Epithelial cell of esophagus (primary cell): ENCODE measurements at places on chromosomes 2 and 18.

DNA sequence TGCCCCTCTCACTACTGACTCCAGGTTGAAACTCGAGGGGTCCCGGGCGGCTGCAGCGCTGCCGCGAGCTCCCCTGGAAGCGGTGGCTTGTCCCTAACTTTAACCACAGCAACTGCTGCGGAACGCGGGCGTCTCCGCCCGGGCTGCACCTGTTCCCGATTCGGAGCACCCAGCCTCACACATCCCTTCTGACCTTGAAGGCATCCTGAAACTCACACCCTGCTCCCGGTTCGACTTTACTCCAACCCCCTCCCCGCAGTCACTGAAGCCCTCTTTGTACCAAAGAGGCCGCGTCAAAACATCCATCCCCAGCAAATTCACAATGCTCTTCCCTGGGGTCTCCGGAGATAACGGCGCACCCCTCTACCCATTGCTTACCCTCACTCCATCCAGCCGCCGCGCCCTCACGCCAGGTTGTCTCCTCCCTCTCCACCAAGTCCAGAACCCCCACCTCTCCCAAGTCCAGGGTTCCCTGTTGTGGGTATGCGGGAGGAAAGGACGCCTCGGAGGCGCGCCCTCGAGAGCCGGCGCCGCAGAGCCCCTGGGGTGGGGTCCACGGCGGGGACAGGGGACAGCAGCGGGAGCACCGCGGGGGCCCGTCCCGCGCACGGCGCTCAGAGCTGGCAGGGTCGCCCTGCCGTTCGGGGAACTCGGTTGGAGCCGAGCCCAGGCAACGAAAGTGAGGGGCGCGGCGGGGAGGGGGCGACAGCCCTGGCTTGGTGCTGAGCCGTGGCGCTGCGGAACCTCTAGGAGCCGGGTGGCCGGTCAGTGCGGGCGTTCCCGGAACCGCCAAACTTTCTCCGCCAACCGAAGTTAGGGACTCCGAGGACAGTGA, 934 bp downstream of the MYO5B start:
- DNase-seq, result peak; percentile 25

DNA sequence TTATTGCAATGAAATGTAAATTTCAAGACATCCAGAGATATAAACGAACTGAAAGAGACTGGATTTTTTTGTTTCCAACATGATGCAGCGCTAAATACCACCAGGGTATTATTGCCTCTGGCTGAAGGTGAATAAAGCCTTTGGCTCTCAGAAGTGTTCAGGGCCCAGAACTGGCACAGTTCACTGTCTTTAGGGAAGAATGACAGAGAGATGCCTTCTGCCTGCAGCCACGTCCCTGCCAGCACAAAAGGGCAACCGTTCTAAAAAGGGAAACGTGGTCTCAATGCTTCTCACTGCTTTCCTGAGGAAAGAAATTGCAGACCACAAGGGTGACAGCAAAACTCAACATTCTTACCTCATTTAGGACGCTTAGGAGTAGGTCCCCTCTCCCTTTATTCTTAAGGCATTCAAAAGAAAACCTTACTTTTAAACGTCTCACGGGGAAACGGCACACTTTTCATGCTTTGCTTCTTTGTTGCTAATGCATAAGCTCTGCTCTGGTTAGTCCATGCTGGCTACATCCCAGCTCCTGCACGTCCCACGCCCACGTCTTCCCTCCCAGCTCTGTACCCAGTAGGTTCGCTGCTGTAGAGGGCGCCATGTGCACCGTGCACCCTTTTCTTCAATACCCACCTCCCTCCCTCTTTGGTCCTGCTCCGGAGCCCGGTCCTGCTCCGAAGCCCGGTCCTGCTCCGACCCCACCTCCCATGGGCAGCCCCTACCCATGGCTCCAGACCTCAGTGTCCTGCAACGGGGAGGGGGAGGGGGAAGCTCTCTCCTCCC, 171.0 kb downstream of the HRH4 start:
- DNase-seq, result no peak

GRCh38 chr2:74944987-74945787, 13.3 kb upstream of the POLE4 start:
- no peak for DNase-seq

GRCh38 chr2:129908721-129909373, 70.6 kb upstream of the RAB6C start:
- no peak for DNase-seq

GRCh38 chr2:219352448-219353023, 20.0 kb upstream of the RESP18 start:
- DNase-seq, result peak; percentile 69

DNA sequence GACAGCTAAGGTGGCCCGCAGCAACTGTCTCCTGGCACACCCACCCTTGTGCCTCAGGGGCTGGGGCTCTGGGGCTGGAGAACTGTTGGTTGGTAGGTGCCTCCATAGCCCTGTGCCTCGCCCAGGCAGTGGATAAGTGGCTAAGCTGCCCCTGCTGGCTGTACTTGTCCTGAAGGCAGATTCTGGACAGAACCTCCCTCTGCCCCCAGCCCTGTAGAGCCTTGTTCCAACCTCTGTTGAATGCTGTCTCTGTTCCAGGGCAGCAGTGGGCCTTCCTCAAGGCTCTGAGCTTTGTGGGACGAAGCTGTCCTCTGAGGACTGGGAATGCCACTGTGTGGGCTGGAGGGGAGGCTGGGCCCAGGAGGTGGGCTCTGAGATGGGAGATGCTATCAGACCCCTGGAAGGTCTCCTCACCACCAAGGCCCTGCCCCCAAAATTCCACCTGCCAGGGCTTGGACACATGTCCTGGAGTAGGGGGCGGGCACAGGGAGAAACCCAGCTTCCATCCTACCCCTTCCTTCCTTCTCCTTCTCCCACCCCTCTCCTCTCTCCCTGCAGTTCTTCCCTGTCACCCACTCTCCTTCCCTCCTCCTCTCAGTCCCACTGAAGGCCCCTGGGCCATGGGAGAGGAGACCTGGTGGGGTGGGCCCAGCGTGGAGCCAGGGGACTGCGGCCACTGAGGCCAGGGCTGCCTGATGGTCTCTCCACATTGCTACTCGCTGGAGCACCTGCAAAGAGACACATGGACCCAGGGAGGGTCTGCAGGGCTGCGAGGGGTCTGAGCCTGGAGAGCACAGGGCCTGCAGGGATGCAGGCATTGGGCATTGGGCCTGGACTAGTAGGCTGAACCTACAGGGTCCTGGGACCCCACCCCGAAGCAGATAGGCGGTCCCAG, 1.7 kb upstream of the PDCD1 start:
- DNase-seq, result no peak

DNA sequence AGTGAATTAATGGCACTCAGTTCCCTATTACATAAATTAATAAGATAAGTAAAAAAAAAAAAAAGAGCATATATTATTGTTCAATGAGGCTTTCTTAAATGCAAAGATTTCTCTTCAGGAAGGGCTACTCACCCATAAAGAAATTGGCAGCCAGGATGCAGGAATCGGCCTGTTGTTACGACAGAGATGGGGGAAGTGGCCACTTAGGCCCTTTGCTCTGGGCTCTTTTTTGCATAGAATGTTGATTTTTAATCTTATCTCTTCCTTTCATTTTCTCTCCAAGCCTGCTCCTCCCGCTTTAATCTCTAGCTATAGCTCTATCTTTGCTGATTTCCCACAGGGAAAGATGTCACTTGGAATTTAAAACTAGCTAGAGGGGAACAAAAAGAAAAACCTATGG, 391.8 kb upstream of the CRIM1 start:
- no peak for DNase-seq

DNA sequence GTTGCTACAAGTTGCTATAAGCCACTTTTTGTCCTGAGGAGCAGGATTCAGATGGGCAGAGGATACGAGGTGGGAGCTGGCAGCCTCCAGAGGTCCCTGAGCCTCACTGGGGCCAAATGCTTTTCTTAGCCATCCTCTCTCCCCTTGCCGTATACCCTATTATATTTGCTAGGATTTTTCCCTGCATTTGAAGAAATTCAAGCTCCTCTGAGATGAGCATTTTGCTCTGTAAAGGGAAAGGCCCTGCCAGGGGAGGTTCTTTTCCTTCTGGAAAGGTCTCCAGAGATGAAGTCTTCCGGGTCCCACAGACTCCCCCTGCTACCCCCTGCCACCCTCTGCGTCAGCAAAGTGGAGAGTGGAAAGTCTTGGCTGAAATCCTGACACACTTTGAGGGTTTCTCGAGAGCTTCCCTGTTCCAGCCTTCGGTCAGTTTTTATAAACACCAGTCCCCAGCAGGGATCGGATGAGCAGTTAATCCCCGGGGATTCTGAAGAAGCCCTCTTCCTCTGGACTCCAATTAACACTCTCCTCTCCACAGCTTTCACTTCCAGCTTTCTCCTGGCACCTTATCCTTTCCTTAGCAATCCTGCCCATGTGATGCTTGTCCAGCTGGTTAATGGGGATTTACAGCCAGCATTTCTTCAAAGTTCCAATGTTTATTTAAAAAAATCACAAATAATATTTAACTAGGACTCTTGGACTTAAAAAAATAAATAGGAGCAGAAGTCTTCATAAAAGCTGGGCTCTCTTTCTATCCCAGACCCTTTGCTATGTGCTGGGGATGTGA, 13.1 kb downstream of the CYRIA start:
- no peak for DNase-seq

GRCh38 chr18:50131591-50131990, 63.4 kb downstream of the MYO5B start:
- peak; percentile 46 for DNase-seq

- DNase-seq, result no peak
Measured at GRCh38 chr18:11925800-11926481, 17.8 kb upstream of the MPPE1 start.
